SW480 (cell line): ENCODE measurements at places on chromosomes 3 and 15.

DNA sequence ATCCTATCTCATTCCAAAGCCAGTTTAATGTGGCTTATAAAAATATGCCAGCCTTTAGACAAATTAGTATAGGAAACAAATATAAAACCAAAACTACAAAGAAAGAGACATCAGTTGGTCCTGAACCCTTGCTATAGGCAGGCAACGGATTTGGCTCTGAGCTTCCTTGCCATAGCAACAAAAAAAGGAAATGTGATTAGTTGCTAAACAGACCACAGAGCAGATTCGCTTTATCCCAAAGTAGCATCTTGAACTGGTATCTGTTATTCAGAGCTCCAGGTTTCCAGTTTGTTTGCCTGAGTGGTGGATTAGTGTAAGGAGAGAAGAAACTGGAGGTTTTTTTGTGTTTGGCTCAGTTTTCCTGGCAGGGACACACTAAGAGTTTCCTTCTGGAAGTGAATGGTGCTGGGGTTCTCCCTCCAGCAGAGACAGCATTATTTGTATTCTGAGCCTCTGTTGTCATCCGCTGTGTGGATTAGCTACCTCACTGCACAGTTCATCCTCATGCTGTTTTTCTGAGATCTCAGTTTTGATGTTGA is 44.1 kb downstream of the CHST2 start:
- no peak for DNase-seq

GRCh38 chr3:73500321-73500720 is 124.4 kb downstream of the PDZRN3 start:
- no peak for DNase-seq

DNA sequence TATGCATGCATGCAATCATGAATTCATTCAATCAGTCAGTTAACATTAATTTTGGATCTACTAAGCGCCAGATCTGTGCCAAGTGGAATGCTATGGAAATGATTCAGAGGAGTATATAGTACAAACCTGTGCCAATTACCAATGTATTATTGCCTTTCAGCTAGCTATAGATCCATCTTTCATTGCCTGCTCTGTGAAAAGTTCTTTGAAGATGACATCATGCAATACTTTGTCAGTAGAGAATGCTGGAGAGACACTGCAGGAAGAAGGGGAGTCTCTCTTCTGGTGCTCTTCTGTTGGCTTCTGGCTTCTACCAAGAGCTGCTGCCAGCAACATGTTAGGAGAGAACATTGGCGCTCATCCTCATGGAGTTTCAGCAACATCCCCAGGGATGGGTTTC is 81.0 kb upstream of the LMCD1 start:
- DNase-seq, result no peak

DNA sequence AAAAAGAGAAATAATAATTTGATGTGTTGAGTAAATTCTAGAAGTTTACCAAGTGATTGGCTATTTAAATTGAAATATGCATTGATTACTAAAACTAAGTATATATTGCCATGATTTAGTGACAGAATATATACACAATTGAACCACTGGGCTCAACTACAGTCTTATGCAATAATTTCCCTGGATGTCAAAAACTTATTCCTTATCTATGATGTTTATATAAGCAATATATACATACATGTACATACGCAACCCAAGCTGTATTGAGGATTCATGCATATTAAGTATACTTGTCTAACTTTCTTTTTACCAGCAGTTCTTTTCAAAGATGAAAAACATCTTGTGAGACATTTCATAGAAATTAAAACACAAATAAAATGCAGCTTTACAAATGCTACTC is 165.8 kb downstream of the ZIC4 start:
- no peak for DNase-seq

- no peak for DNase-seq
Observed at GRCh38 chr15:68188647-68189046, 16.5 kb downstream of the CALML4 start.

- no peak for DNase-seq
Observed at GRCh38 chr3:195860456-195860855, 47.9 kb downstream of the TNK2 start.

DNA sequence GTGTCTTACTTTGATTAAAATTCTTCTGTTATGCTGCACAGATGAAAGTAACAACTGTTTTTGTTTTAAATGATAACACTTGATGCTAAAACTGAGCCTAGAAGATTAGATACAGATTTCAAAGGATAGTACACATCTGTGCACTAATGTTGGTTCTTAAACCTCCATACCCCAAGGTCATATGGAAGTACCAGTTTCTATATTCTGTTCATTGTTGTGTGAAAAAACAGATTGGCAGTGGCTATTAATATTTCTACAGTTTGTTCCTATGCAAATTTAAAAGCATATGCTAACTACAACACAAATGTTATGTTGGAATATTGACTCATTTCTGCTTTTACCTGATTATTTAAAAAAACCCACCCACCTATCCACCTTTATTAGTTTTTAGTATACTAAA is 32.0 kb upstream of the GBE1 start:
- no peak for DNase-seq

DNA sequence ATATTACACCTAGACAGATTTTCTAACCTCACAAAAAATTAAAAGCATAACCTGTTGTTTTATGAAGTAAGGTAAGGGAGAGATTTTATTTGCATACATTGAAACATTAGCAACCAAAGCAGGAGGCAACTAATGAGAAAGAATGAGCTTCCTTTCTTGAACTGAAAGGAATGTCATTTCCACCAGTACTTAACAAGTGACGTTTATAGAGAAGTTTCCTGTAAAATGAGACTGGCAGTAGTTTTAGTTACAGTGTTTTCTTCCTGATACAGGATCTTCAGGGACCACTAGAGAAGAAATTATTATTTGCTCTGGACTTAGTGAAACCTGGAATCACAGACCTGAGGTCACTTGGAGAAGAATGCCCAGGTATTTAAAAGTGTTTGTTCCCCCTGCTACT is 27.4 kb upstream of the FRMD5 start:
- DNase-seq, result no peak

- no peak for DNase-seq
Observed at GRCh38 chr3:97835761-97836160, 13.9 kb downstream of the CRYBG3 start.

GRCh38 chr3:44419116-44419922 is 58.2 kb downstream of the ZNF445 start:
- DNase-seq, result no peak

GRCh38 chr3:157201648-157202278 is 41.8 kb upstream of the CCNL1 start:
- DNase-seq, result peak; percentile 68

- DNase-seq, result no peak
Observed at GRCh38 chr3:103499132-103499900, 1064.5 kb downstream of the ZPLD1 start.

DNA sequence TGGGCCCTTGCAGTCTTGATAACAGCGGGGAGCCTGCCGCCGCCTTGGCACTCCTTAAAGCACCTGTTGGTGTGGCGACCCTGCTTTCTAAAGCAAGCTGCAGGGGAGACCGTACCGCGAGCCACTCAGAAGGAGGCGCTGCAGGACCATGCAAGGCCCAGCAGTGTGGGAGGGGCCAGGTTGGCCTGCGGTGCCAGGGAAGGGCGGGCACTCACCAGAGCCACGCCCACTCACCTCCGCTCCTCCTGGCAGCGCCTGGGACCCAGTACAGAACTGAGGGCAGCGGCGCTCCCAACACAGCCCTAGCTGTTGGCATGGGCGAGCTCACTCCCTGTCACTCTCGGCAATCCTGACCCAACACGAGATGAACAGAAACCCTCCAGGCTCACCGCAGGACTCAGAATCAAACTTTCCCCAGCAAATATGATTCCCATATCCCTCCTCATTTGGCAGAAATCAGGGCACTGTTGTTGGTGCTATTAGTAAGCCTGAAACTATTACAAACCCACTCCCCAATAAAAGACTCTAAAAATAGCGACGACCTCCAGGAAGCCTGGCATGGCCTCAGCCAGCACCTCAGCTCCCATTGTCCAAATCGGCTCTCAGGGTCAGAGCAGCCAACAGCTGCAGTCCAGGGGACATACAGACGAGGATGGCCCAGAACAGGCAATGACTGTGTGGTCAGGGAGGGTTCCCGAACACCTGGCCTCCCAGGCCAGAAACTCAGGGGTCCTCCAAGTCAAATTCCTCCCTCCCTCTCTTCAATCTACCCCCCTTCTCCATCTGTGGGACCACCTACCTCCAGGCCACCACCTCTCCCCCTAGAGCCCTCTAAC is 77.2 kb downstream of the TBC1D2B start:
- DNase-seq, result peak; percentile 50

- no peak for DNase-seq
Observed at GRCh38 chr3:126152458-126152857, 27.9 kb downstream of the ALDH1L1 start.

- no peak for DNase-seq
Observed at GRCh38 chr3:44680921-44681455, 31.5 kb upstream of the ZNF502 start.

- DNase-seq, result no peak
Observed at GRCh38 chr3:89306540-89306939, 199.1 kb downstream of the EPHA3 start.

- no peak for DNase-seq
Observed at GRCh38 chr3:162492446-162493081, 996.0 kb downstream of the OTOL1 start.

- no peak for DNase-seq
Observed at GRCh38 chr3:12230406-12230805, 58.5 kb upstream of the PPARG start.

- DNase-seq, result peak; percentile 6
Observed at GRCh38 chr15:59892985-59893384, 111.1 kb upstream of the FOXB1 start.

- no peak for DNase-seq
Observed at GRCh38 chr3:69088063-69088462, 3.3 kb downstream of the ARL6IP5 start.

DNA sequence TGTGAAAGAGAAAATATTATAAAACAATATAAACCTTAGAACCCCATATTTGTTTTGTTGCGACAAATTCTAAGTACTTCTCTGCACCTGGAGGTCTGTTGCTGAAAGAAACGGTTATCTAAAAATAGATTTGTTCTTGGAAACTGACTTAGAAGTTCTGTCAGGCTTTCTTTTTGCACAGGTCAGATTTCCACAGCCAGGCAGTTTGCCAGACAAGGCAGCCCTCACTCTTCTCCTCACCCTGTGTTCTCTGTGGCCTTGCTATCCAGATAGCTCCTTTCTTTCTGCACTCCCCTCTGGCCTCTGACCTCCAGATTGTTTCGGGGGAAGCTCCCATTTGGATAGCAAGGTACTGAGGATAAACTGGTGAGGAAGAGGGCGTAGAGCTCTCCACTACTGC is 413.3 kb upstream of the ONECUT1 start:
- no peak for DNase-seq

DNA sequence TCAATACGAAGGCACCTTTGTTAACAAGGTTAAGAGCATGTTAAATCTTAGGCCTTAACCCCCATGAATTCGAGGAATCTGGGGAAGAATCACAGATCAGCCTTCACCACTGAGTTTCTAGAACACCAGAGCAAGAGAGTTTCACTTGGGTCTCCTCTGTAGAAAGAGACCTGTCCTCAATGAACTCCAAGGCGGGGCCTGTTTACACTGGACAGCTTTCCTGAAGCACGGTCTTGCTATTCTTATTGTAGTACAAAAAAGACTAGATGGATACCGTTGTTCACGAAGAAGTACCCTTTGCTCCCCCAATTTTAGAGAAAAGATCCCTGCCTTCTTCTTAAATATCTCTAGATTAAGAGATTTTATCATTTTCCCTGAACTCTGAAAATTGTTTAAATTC is 64.9 kb downstream of the USF3 start:
- no peak for DNase-seq

- no peak for DNase-seq
Observed at GRCh38 chr15:40695469-40695890, 506 bp downstream of the RAD51 start.

DNA sequence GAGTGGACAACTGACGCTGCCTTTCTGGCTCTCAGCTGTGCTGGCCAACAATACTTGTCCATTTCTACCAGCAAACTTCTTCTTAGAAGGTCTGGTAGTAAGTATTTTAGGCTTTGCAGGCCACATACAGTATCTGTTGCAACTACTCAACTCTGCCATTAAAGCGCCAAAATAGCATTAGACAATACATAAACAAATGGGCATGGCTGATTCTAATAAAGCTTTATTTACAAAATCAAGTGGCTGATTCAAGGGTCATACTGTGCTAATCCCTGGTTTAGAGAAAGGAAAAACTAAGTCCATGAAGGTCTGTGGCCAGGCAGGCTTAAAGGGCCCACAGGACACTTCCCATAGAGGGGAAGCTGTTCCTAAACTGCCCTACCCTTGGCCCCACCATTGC is 26.3 kb upstream of the TPM1 start:
- DNase-seq, result no peak

DNA sequence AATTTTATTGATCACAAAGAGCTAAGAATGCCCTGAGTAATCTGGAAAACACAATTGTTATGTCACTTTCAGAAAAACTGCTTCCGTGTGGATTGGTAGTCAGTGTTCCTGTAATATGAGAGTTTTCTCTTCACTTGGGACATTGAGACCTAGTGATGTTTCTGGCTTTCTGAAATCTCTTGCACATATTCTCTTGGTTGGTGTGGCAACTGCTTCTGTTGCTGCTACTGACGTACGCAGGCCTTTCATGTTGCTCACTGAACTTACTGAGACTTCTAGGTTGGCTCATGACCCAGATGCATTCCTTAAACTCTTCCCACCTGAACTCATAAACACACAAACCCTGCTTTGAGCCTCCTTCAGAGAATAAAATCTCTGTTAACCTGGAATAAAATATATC is 175.0 kb upstream of the PFN2 start:
- DNase-seq, result no peak

DNA sequence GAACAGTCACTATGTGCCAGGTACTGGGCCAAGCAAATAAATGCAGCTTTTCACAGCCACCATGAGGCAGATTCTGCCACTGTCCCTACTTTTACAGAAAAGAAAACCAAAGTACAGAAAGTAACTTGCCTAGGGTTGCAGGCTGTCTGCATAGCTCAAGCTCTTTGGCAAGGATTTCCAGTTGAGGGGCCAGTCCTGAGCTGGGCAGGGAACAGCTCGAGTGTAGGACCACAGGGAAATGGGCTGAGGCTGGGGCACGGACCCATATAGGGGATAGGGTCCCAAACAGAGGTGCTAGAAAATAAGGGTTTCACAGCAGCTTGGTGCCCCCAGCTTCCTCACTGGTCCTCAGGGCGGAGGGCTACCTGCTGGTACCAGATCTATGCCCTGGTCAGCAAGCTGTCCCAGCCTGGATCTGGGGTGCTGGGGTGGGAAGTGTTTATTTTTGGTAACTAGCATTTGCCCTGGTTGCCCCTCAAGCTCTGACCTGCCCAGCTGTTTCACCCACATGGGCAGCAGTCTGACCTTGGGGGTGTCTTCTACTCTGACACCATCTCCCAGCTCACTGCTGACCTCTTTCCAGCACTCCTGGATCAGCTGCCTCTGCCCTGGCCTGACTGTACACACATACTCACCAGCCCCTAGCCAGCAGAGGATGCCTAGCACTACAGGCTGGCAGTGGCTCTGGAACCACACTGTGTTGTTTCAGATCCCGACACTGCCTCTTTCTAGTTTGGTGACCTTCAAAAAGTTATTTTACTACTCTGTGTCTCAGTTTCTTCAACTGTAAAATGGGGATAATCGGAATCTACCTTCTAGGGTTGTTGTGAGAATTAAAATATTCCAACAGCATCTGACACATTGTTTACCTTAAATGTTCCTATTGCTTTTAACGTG is 16.2 kb downstream of the MRAS start:
- no peak for DNase-seq
